ENCODE measurements at places on chromosomes 2 and 18.

DNA sequence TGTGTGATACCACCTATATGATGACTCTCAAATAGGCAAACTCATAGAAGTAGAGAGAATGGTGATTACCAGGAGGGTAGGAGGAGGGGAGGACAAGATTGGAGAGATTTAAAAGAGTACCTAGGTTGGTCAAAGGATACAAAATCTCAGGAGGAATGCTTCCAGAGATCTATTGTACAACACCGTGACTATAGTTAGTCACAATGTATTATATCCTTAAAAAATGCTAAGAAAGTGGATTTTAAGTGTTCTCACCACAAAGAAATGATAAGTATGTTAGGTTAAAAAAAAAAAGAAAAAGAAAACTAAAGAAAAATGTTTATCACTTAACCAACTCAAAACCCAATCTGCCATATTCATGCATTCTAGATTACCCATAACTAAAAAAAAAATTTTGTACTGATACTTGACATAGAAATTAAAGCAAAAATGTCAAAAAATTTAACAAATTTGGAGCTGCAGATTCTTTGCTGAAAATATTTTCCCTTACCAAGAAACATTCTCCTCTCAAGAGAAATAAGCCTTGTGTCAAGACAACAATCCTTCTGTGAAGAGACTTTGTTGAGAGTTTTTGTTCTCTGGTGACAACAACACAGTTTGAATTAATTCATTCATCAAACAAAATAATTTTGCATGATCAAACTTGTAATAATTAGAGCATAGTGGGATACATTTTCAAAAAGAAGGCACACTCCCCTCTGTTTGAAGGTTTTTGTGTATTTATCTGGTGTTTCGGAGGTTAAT lies 213.1 kb downstream of the DNER start:
- DNase-seq, result no peak

GRCh38 chr2:219626540-219626939 lies 890 bp upstream of the SLC4A3 start:
- DNase-seq, result no peak

DNA sequence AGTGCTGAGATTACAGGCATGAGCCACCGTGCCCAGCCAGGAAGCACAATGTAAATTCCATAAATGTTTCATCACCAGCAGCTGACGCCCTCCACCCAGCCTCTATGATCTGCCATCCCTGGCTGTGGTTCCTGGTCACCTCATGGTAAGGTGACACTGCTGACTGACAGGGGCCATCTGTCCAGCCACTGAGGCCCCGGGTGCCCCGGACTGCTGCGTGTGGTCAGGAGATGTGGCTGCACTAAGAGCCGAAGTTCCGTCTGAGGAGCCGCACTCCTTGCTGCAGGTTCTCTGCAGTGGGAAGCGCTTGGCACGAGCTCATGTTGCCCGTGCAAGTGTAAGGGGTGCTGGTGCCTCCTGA lies 10.9 kb downstream of the NTSR2 start:
- no peak for DNase-seq

GRCh38 chr18:8816816-8817215 lies 111.5 kb downstream of the MTCL1 start:
- no peak for DNase-seq

GRCh38 chr2:151198645-151199044 lies 63.0 kb downstream of the RBM43 start:
- no peak for DNase-seq

DNA sequence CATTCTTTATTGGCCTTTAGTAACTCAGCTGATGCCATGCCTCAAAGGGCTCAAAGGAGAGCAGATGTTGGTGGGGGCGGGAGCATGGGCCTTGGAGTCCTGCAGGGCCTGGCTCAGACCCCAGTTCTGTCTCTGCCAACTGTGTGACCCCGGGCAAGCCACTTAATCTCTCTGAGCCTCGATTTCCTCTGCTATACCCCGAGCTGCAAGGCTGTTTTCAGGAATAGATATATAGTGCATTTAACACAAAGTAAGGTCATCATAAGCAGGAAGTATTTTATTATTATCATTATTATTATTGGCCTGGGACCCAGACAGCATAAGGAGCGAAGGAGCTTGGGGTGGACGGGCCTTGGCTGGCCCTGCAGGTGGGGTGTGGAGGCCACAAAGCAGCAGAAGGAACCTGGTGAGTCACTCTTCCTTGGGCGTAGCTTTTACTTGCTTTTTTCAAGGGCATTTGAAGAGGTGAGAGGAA lies 162.7 kb downstream of the INHBB start:
- no peak for DNase-seq

DNA sequence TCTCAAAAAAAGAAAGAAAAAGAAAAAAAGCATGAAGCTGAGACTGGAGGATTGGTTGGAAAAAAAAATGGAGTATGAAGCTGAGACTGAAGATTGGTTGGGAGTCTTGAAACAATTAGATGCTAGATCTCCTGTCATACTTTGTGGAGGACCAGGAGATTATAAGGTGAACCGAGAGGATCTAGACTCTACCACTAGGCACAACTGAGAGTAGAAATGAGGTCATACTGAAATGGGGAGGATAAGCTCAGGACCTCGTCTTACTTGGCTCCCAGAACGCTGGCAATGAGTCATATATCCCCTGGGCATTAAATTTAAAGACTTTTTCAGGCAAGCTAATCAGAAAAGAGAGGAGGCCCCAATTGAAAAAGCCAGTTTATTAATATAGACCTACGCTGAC lies 3.3 kb upstream of the ORC2 start:
- DNase-seq, result no peak

- DNase-seq, result no peak
Observed at GRCh38 chr18:10519366-10519765, 6.5 kb upstream of the NAPG start.
